NCI-H1048 (cell line): ENCODE measurements at places on chromosomes 7 and 10.

DNA sequence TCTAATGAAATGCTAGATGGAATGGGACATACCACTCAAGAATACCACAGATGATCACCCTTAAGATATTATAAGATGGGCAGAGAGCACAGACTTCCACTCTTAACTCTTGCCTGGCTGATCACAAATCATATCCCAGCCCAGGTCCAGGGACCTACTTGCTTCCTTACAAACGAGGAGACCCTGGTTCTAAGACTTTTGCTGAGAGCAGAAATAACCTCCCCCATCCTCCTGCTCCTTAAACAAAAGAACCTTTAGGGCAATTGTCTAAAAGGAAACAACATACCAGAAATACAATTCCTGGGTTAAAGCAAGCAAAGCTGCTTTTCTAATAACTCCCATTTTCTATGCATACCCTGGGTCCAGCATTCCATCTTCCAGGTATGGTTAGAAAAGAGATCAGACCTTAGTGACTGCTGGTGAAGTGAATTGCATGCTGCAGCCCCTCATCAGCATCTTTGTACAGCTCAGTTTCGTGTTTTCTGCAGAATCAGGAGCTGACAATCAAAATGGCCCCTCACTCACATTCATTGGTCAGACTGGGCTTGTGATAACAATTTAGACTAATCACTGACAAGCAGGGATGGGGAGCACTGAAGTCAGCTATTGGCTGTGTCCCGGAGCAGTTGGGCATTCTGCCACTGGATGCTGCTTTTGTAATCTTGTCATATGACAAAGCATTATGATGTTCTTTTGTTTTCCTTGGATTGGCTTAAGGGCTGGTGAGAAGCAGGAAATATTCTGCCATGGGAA lies 14.6 kb downstream of the IFIT3 start:
- no peak for DNase-seq

- DNase-seq, result no peak
Observed at GRCh38 chr10:19904202-19904661, 88.0 kb downstream of the PLXDC2 start.

DNA sequence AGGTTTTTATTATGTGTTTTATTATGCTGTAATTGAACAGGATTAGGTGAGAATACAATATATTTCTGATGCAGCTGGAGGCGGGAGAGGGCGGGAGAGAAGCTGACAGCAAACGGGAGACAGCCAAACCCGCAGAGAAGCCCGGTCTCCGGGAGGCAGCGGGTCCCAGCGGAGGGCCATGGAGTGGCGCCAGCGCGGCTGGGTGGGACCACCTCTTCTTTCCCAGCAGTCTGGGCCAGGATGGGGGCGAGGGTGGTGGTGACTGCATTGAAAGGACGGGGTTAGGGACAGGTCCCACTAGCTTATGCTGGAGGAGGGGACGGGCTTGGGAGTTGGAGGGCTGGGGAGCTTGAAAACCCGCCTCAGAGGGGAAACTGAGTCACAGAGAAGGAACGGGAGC lies 14.5 kb upstream of the KAZALD1 start:
- DNase-seq, result no peak

GRCh38 chr10:5582736-5583135 lies 58.0 kb downstream of the CALML3 start:
- no peak for DNase-seq

GRCh38 chr10:80571352-80571751 lies 33.6 kb downstream of the SH2D4B start:
- DNase-seq, result no peak

DNA sequence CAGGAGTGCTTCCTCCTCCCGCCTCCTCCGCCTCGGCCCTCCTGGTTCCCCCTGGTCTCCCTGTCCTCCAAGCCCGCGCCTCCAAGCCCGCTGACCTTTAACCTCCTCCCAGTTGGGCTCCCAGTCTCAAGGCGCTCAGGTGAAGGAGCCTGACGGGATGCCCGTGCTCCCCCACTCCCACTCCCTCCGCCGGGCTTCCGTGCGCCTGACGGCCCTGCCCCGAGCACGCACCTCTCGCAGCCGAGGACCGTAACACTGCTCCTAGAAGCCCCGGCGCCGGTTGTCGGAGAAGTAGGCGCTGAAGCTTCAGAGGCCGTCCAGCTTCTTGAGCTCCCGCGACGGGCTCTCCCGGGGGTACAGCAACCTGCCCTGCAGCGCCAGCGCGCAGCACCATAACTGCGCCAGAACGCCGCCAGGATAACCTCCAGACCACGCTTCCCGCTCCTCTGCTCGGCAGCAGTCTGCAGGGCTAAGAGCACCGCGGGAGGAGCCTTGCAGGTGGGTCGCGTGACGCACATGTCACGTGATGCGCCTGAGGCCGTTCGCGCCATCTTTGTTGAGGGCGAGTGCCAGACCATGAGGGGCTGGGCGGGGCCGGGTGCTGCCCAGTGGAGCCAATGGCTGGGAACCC lies 71.0 kb upstream of the ZNF479 start:
- DNase-seq, result no peak

GRCh38 chr10:97851341-97852001 lies 1.8 kb downstream of the GOLGA7B start:
- no peak for DNase-seq

- DNase-seq, result no peak
Observed at GRCh38 chr10:75058161-75058560, 53.3 kb upstream of the SAMD8 start.

GRCh38 chr10:14654821-14655382 lies 119.8 kb downstream of the FAM107B start:
- DNase-seq, result no peak

- no peak for DNase-seq
Observed at GRCh38 chr10:3802526-3803265, 17.7 kb upstream of the KLF6 start.

DNA sequence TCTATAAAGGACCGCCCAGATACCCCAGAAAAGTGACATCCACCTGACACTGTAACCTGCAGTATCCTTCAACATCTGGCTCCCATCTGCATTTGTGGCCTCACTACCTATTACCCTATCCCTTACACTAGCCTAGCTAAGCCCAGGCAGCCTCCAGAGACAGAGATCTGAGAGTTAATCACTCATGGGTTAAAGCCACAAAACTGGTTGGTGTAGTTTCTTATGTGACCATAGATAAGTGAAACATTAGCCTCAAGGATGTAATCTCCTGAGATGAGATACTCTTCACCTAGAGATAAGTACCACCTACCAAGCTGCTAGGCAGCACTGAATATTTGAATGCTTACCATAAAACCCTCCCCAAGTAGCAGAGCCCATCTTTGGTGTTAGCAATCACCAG lies 35.4 kb downstream of the CTTNBP2 start:
- DNase-seq, result no peak

GRCh38 chr7:16791071-16791470 lies 13.7 kb downstream of the AGR2 start:
- no peak for DNase-seq

GRCh38 chr7:88041583-88041982 lies 107.5 kb downstream of the ADAM22 start:
- DNase-seq, result no peak

DNA sequence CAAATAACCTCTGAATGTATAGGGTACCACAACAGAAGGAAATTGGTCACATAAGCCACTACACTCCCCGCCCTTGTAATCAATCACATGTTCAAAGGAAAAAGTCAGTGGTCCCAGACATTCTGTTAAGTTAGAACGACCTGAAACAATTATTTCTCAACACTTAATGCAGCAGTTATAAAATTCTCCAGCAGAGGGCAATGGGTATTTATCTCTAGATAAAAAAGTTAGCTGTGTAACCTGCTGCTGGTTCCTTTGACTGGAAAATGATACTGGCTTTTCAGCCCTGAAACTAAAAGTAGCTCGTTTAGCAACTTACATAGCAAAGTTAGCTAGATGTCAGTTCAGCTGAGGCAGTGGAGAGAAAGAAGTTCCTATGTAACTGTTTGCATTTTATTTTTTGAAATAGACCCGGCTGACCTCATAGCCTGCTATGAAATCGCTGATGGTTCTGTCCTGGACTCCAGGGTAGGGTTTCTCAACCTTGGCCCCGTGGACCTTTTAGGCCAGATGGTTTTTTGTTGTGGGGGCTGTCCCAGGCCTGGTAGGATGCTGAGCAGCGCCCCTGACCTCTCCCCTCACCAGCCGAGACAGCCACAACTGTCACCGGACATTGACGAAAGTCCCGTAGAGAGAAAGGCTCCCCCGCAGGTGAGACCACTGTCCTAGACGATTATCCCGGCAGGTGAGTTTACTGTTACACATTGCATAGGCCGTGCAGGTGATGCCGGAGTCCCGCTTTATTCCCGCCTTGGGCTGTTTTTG lies 40.2 kb upstream of the PROSER2 start:
- peak; percentile 28 for DNase-seq

DNA sequence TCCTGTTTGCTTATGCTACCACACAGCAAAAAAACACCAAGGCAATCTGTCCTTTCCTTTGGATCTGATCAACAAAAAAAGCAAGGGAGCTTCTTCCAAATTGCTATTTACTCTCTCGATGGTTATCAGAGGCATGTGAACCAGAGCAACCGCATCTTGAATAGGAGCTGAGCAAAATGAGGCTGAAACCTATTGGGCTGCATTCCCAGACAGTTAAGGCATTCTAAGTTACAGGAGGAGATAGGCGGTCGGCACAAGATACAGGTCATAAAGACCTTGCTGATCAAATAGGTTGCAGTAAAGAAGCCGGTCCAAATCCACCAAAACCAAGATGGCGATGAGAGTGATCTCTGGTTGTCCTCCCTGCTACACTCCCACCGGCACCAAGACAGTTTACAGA lies 76.8 kb upstream of the FRMD4A start:
- DNase-seq, result no peak

DNA sequence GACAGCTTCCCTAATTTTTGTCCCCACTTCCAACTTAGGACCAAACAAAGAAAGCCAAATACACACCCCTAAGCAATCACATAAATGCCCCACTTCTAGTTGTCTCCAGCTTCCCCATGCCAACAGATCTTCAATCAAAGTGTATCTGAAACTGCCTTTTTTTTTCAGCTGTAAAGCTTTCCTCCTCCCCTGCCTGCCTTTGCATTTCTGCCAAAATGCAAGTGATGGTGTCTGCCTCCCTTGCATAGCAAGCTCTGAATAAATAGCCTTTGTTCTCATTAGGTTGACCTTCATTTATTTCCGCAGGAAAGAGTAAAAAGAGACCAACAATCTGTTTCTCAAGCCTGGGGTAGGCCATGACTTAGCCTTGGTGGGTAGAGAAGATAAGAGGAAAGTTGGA lies 459.4 kb downstream of the GPAM start:
- DNase-seq, result no peak

GRCh38 chr10:17506856-17507471 lies 52.6 kb upstream of the ST8SIA6 start:
- no peak for DNase-seq

DNA sequence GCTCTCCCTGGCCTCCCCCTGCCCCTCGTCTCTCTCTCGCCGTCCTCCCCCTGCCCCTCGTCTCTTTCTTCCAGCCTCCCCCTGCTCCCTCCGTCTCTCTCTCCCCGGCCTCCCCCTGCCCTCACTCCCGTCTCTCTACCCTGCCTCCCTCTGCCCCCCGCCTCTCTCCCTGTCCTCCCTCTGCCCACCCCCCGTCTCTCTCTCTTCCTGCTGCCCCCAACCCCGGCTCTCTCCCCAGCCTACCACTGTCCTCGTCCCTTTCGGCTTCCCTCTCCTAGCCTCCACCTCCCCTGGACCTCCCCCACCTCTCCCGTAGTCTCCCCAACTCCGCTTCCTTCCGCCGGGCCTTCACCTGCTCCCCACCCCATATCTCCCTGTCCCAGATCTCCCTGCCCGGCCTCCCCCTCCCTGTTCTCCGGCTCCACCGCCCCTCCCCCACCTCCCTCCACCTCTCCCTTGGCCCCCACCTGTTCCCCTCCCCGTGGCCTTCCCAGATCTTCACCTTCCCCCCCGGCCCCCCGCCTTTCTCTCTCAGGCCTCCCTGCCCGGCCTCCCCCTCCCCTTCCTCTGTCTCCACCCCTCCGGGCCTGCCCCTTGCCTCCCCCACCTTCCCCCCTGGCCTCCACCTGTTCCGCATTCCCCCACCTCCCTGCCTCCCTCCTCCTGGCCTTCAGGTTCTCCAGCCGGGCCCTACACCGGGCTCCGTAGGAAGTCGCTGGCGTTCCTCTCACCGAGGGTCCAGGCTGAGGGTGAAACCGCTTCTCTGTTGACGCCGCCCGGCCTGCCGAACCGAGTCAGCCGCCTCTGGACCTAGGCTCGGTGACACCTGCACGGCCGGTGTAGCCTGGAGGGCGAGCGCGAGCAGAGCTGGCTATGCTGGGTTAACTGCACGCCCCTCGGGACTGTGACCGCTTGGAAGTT lies 1.2 kb downstream of the GET4 start:
- DNase-seq, result no peak

DNA sequence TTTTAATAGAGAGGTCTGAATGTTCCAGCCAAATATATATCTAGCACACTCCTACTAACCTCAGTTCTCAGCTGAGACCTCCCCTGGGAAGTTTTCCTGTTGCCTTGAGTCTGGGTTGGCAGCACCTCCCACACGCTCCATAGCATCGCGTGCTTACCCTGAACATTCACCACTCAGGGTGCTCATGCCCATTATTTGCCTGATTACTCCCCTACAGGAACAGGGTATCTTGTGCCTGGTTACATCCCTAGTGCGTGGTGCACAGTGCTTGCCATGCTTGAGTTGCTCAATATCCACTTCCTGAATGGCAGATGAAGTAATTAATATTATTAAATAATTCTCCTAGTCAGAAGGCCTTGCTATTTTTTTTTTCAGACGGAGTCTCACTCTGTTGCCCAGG lies 269.9 kb upstream of the IMMP2L start:
- no peak for DNase-seq

GRCh38 chr10:16483241-16483917 lies 38.3 kb downstream of the C1QL3 start:
- no peak for DNase-seq

- no peak for DNase-seq
Observed at GRCh38 chr7:8378349-8379019, 54.9 kb upstream of the NXPH1 start.

DNA sequence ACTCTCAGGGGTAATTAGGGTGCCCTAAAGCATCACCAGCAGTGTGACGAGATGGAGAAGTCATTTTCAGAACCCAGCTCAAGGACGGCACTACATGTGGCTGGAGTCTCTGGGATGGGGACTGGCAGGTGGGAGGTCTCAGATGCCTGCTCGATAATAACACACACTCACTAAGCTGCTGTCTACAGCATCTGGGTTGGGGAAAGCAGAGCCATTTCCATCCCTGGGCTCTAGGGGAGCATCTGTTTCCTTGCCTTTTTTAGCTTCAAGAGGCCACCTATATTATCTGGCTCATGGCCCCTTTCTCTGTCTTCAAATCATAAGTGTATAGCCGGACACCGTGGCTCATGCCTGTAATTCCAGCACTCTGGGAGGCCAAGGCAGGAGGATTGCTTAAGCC lies 79.6 kb downstream of the SH3PXD2A start:
- DNase-seq, result no peak

GRCh38 chr10:13346283-13347042 lies 1.6 kb downstream of the SEPHS1 start:
- no peak for DNase-seq

DNA sequence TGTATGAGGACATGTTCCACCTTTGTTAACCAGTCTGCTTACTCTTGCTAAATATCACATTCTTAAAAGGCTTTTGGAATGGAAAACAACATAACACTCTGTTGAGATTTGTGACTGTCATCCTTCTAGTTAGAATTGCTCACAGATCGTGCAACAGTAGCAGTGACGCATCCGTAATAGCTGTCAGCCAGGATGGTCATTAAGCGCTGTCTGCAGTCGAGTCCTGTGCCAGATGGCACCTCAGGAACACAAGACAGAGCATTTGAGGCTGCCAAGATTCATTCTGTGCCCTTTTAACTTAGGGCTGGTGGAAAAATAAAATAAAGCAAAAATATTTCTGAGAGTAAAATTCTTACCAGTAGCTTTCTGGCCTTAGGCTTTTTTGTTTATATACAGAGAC lies 348.6 kb downstream of the ANKRD7 start:
- DNase-seq, result no peak

GRCh38 chr7:50467817-50468610 lies 17.9 kb upstream of the FIGNL1 start:
- DNase-seq, result peak; percentile 74
